H9 (cell line): ENCODE measurements at places on chromosomes 1 and 21.

DNA sequence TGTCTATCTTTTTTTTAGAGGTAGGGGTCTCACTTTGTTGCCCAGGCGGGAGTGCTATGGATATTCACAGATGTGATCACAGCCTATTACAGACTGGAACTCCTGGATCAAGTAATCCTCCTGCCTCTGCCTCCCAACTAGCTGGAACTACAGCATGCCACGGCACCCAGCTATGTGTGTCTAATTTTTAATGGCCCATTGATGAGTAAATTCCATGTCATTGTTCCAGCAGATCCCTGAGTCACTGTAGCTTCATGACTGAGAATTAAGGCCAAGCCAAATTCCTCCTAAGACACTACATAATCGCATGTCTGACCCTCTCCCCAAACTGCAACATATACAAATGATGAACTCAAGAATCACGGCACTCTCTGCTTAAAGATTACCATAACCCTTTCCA, 84.2 kb upstream of the RGS2 start:
- no peak for DNase-seq

DNA sequence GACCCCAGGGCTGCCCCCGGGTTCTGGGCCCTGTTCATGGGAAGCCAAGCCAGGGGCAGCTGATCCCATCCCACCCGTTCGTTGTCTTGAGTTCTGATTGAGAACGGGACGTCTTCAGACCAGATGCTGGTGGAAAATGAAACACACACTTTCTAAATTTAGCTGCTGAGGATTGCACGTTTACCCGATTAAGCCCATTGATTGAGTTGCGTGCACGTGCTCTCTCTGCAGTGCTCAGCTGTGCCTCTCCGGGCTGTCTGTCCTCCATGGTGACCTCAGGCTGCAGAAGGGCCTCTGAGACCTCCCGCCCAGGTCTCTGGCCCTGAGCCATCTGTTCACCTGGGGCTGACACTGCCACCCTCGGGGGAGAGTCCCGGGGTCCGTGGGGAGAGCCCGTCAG, 27.0 kb upstream of the PEX10 start:
- DNase-seq = no peak

GRCh38 chr1:153357853-153358690, at the start of gene S100A9:
S100A9 (plus strand) TSS chr1:153357854; CDS start chr1:153358284, 430 bp downstream.
- DNase-seq = no peak

DNA sequence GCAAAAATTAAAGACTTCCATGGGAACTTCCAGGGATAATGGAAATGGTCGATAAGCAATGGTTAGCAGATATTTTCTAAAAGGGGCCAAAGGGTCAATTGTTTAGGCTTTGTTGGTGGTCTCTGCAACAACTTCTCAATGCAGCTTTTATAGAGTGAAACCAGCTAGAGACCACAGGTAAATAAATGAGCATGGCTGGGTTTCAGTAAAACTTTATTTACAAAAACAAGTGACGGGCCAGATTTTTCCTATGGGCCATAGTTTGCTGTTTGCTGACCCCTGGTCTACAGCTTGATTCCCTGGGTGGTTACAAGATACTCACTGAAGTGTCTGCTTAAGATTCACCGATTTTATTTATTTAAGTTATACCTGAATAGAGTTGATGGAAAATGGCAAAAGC, 22.6 kb upstream of the PRDM15 start:
- DNase-seq = no peak

- DNase-seq = no peak
These were observed 95.1 kb downstream of the WDR4 start for GRCh38 chr21:42784276-42784675.

GRCh38 chr1:31400393-31400792, 12.6 kb upstream of the SERINC2 start:
- no peak for DNase-seq

- no peak for DNase-seq
These were observed 11.4 kb downstream of the SAMD11 start for GRCh38 chr1:934991-935750.

- DNase-seq = no peak
These were observed 642.9 kb downstream of the BRINP3 start for GRCh38 chr1:189834813-189835212.

DNA sequence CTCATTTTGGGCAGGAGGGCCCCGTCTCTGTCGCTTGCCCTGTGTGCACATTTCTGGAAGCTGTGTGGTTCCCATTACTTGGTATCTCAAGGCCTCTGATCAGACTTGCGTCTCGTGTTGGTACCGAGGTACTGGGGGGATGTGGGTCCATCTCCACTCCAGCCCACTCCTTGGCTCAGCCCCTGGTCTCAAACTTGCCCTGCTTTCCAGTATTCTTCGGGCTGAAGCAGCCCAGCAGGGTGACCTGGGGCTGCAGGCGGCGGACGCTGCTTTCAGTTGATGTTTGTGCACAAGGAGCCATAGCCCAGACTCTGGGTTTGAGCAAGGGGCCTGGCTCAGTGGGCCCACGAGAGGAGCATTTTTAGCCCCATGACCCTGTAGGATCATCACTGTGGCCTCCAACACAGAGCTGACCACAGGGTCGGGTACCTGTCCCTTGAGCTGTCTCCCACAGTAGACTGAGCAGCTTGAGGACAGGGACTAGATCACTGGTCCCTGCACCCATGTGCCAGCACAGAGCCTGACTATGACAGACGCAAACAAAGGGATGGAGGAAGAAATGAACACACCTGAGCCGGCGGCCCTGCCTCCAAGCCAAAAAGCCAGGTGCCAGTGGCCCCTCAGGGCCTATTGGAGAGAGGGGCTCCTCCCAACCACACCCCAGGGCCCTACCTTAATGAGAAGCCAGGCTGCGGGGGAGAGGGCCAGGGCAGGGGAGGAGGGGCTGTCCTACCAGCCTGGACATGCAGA, 46.8 kb downstream of the CHD5 start:
- DNase-seq = no peak

DNA sequence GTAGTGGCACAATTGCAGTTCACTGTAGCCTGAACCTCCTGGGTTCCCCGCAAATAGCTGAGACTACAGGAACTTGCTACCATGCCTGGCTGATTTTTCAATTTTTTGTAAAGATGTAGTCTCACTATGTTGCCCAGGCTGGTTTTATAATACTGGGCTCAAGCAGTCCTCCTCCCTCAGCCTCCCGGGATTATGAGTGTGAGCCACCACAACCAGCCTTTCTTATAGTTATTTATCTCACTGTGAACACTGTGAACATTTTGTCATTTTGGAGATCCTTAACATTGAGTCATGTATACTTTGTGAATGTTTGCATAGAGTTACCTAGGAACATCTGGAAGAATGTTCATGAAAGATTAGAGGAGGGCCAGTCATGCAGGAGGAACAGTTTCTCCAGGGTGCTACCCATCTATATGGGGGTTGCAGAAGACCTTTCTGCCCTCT, 127.1 kb upstream of the CACYBP start:
- no peak for DNase-seq

GRCh38 chr1:195218428-195219212, 1389.6 kb downstream of the KCNT2 start:
- DNase-seq = no peak

DNA sequence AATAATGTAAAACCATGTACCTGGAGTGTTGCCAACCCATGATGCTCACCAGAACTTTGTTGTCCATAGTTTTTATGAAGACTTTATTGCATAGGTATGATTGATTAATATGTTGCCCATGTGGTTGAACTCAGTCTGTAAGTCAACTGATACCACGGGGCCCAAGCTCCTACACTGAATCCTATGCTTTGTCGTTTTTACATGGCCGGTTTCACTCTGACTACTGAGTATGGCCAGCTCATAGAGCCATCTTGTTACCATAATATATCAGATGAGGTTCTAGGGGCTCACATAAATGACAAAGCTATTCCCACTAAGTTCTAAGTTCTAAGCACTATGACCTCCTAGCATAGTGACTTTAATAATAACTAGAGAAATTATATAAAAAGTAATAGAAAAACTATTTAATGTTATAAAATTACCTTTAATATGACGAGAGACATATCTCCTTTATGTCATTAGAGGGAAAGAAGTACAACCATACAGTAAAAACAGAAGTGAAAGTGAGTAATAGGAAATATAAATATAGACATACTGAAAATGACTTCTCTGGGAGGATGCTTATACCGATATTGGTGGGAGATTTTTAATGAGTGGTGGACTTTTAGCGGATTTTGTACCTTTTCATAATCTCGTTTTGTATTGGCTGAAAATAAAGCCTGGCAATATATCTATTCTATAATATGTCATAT, 983.4 kb upstream of the PRMT6 start:
- no peak for DNase-seq

DNA sequence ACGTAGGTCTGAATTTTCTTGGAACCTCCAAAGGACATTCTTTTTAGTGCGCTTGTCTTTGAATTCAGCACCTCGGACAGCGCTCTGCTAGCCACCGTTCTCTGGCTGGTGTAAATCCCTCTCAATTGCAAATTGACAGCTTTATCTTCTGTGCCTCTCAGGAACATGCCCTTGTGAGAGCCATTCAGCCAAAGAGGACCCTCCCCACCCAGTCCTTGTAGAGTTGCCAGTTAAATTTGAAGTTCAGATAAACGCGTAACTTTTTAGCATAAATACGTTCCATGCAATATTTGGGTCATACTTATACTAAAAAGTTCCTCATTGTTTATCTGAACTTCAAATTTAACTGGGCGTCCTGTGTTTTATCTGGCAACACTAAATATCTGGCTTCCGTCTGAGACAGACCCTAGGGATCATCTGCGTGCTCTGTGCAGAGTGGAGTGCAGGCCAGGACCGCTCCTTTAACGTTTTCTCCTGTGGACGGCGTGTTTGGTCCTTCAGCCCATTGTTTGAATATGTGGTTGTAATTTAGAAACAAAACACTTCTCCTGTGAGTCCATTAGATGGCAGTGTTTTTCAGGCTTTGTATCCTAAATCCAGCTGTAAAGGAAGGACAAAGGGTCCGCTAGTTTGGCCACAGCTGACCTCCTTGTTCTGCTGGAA, 7.0 kb downstream of the KCNAB2 start:
- peak; percentile 71 for DNase-seq

- DNase-seq = no peak
These were observed 50.6 kb upstream of the MRPS6 start for GRCh38 chr21:34022627-34023335.

DNA sequence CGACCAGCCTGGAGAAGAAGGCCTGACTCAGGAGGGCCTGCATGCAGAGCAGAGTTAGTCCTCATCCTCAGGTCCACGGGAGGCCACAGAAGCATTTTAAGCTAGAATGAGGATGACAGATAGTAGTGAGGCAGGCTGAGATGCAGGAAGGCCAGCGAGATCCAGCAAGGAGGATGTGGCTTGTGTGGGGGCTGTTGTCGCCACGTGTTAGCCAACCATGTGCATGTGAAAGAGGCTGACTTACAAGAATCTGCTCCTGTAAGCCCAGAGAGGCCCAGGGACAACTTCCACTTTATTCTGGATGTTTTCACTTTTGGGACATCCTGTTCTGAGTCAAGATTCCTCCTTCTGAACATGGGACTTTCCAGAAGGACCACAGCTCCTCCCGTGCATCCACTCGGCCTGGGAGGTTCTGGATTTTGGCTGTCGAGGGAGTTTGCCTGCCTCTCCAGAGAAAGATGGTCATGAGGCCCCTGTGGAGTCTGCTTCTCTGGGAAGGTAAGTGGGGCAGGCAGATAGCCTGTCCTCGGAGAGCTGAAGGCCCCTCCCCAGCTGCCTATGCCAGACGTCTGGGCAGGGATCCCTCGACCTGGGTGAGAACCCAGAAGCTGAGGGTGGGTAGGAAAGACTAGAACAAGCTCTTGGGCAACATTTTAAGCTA, at the start of gene SLAMF8:
Gene SLAMF8, plus strand, starts transcription at position 433 of the 661 bp plus-strand sequence. Its CDS starts 26 bp downstream, at position 459.
- DNase-seq = no peak

DNA sequence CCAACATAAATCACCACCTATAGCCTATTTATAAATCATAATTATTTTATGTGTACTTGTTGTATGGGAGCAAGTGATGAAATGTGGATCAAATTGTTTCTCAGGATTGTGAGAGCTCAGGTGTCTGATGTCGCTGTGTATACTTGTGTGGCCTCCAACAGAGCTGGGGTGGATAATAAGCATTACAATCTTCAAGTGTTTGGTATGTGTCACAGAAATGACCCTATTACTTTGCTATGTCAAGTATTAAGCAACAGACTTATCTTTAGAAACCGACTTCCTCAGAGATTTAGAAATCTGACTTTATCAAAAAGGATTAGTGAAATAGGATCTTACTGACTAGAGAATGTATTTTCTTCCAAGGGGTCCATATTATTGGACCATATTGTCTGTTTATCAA, 280.9 kb downstream of the TPR start:
- no peak for DNase-seq

- no peak for DNase-seq
These were observed 207.2 kb upstream of the KIAA0040 start for GRCh38 chr1:175399795-175400194.

GRCh38 chr1:227869279-227869842, 53.9 kb downstream of the PRSS38 start:
- DNase-seq = no peak

GRCh38 chr1:24294228-24294672, 24.9 kb upstream of the GRHL3 start:
- no peak for DNase-seq

DNA sequence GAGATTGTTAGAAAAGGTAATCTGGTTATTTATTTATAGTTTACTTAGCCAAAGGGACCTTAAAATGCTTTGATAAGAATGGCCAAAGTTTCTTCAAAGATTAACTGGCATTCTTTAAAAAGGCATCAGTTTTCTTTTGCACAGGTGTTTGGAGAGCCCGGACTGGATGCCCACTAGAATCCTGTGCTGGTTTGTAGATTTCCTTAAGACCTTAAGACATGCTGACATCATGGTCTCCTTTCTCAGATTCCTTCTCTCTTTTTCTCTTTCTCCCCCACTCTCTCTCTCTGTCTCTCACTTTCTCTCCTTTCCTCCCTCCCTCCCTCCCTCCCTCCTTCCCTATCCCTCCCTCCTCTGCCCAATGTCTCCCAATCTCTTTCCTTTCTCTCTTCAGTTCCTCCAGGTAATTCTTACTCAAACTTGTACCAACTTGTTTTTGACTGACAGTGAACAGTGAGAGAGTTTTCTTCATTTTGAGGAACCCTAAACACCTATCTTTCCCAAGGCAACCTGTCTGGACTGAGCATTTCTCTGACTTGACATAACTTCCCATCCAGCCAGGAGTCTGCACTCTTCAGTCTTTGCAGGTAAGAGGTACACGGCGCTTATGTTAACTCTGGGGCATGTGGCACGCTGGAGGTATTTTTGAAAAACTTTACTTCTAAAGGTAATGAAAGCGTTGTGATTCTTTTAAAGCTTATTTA, at the start of gene KCNJ15:
Gene KCNJ15, plus strand, starts transcription at position 393 of the 704 bp plus-strand sequence. CDS start 42,271 bp downstream, outside the sequence.
- DNase-seq = no peak

GRCh38 chr1:164660412-164660772, 101.4 kb downstream of the PBX1 start:
- DNase-seq = no peak

DNA sequence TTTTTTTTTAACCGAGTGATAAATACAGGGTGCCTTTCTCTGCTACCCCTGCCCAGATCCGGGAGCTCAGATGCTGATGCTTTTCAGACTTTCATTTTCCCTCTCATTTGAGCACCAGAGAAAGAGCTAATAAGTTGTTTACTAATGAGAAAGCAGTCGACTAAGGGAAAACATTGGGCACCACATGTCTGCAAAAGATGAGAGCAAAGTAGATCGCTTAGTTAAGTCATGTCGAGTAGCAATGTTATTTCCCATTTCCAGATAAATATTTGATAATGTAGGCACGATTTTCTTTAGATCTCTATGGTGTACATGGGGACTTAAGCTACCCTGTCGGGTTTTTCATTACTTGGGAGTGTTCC, 1.2 kb downstream of the PKN2 start:
- no peak for DNase-seq
